ENCODE measurements at places on chromosomes 4 and X.

DNA sequence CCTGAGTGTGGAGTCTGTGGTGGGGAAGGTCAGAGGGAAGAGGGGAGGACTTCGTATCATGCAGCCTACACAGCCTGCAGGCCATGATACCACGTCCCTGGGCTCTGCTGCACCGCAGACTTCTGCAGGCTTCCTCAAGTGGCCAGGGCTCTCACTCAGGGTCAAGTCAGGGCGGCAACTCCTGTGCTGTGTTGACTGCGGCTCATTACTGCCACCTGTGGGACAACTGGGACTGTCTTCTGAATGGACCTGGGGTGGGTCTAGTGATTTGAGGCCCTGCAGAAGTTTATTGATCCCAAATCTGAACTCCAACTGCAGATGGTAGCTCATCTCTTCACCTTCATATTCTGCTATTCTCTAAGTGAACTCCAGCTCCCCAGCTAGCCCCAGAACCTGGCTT lies 167.1 kb downstream of the NSUN7 start:
- DNase-seq = no peak

GRCh38 chrX:148215726-148216125 lies 234.6 kb downstream of the FMR1NB start:
- DNase-seq = no peak

DNA sequence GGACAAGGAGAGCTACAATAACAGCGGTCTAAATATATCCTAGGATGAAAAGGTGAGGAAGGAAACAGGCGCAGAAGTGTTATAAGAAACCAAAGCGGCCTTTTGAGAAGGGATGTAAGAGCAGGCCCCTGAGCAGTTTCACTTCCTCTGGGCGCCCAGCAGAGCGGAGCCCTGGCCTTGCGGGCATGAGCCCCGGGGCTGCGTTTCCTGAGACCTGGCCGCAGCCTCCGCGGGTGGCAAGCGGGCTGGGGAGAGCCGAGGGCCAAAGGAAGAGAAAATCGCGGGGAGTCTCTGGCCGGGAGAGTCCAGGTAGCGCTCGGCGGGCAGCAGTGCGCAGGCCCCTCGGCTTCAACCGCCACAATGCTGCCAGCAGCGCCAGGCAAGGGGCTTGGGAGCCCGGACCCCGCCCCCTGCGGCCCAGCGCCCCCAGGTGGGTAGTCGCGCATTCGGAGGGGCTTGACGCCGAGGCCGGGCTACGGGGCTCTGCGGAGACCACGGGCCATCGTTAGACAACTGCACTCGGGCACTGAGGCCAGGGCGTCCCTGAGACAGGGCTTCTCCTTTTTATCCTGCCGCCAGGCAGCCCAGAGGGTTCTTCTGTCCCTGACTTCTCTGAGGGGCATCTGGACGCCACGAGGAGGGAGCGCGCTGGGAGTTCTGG lies at the start of gene BANK1:
BANK1 (plus strand) TSS at position 210 of the 661 bp plus-strand sequence; CDS start at position 361, 151 bp downstream.
- peak; percentile 18 for DNase-seq

DNA sequence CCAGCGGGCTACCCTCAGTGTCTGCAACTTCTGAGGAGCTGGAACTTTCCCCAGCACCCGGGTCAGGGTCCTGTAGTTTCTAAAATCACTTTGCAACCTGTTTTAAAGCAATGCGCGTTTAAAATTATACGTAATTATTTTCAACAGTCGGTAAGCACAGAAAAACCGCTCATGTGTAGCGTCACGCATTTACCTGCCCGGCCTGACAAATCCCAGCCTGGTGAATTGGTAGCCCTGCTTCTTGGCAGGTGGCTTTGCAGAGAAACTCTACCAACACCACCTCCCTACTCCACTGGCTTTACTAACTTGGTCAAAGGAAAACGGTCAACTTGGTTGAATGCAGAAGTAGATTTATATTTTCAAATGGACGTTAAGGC lies 640 bp downstream of the BANK1 start:
- DNase-seq = no peak

All from activated gamma-delta T cell (primary cell).